ENCODE measurements at places on chromosomes 4 and X. TPM values are rescaled to one million over a fixed set of nuclear protein-coding genes. Genes with fewer than 3 reads are reported as not detected.

GRCh38 chrX:93242897-93243296, 430.5 kb downstream of the NAP1L3 start:
- no peak overlapping the region for H3K27ac ChIP-seq
- no peaks in the 10 kb centered on the region for H3K36me3 ChIP-seq
- no peaks in the 10 kb centered on the region for H3K4me1 ChIP-seq
- no peak for DNase-seq
- H3K27me3 ChIP-seq = no peaks in the 10 kb centered on the region
- H3K4me3 ChIP-seq = no peak overlapping the region

DNA sequence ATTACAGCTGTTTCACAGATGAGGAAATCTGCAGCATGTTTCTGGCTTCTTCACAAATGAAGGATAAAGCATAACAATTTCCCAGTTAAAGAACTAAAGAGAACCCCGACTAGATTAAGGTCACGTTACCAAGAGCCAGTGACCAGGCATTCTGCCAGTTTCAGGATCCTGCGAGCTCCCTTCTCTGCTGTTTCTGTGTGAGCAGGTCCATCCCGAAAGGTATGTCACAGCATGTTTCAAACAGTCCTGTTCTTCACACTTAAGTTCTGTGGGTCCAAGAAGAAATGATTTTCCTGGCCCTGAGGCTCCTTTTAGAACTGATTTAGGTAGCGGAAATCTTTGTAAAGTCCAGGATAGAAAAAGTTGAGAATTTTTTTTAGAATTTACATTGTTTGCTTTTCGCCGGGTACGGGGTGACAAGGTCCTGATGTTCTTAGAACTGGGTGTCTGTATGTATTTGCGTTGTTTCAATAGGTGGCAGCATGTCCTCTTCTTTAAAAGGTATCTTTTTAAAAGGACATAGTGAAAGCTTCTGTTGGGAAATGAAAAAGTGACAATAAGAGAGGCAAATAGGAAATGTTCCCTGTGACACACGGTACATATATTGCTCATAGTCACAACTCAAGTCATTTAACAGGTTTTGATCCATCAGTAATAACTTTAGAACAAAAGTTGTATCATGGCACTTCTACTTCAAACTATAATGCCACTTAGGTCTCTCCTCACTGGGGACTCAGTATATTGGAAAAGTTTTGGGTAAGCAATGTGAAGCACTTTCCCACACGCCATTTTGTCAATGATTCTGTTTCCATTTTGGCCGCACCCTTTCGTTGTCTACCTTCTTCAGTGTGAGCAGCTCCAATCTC, 18.4 kb downstream of the IL21 start:
- H3K36me3 ChIP-seq = no peaks in the 10 kb centered on the region
- H3K4me3 ChIP-seq = no peak overlapping the region
- no peaks in the 10 kb centered on the region for H3K27me3 ChIP-seq
- peak; percentile 8 for DNase-seq
- H3K27ac ChIP-seq = no peak overlapping the region
- no peaks in the 10 kb centered on the region for H3K4me1 ChIP-seq

DNA sequence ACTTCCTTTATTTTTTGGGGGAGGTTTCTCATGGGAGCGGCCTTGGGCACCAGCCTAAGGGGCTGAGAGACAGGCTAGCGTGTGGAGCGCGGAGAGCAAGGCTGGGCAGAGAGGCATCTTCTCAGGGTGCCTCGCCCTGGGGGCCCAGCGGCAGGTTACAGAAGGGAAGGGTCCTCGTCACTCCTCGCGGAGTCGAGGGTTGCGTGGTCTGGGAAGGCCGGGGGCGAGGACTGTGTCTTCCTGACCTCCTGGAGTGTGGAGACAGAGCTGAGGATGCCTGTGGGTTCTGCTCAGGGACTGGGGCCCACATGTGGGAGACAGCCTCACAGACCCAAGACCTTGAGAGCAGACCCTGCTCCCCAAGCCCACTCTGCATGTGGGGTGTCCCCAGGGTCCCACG, 79.6 kb upstream of the LRPAP1 start:
- no peaks in the 10 kb centered on the region for H3K27me3 ChIP-seq
- no peak overlapping the region for H3K4me3 ChIP-seq
- no peaks in the 10 kb centered on the region for H3K36me3 ChIP-seq
- H3K27ac ChIP-seq = no peak overlapping the region

The MAGED4 gene
- total RNA-seq = 0.73 TPM

DNA sequence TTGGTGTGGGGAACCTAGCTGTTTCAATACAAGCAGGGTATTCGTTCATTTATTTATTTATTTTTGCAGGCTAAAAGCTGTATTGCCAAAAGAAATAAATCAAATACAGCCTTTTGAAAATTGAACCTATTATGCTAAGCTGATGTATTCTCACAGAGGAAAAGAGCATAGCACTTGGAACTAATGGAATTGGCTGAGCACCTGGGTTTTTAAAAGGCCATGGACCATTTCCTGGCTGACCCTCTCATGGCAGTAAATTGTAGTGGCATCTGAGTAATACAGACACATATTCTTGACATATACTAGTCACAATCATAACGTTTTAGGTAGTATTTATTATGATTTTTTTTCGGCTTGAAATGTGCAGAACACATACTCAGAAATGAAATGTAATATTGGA, 71.8 kb upstream of the ALG13 start:
- H3K27ac ChIP-seq = no peak overlapping the region
- no peaks in the 10 kb centered on the region for H3K4me1 ChIP-seq
- H3K36me3 ChIP-seq = no peaks in the 10 kb centered on the region

The ZFP92 gene
- 0.23 TPM for total RNA-seq

The ZNF330 gene
- total RNA-seq = 12.1 TPM

The PNMA3 gene
- total RNA-seq = 0.27 TPM
